ENCODE measurements at places on chromosomes 12 and 14.
A peak's percentile ranks its signal among the peaks of the same experiment; 100 is the strongest.

- no peak for DNase-seq
Observed at GRCh38 chr12:55713721-55714120, 2.1 kb upstream of the BLOC1S1 start.

DNA sequence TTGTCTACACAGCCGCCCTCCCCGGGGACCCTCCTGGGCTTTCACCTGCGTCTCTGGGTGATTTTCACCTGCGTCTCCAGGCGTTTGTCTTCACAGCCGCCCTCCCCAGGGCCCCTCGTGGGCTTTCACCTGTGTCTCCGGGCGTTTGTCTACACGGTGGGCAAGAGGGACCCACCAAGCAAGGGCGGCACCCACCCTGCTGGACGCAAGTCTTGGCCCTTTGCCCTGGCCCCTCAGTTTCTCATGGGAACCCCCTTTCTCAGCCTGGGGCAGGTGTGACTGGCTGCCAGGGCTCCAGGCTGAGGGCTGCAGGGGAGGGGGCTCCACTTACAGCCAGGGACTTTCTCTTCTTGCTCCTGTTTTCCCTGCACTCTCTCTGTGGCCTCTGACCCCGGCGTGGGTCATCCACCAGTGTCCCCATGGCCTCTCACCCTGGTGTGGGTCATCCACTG, 68.6 kb upstream of the GALNT9 start:
- no peak for DNase-seq

DNA sequence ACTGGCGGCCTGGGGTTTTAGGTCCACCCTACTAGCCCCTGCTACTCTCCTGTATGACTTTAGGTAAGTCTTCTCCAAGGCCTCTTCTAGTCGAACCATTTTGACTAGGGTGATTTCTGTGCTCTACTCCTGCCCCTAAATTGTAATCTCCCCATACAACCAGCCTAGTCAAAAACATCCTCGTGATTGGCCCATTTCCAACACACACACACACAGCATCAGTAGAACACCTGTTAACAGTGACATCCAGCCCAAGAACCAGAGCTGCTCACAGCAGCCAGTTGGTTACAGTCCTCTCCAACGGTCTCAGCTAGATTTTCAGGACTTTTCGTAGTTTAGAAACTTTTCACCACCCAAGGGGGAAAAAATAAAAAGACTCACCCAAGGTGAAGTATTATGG, 30.9 kb downstream of the NT5DC3 start:
- no peak for DNase-seq

DNA sequence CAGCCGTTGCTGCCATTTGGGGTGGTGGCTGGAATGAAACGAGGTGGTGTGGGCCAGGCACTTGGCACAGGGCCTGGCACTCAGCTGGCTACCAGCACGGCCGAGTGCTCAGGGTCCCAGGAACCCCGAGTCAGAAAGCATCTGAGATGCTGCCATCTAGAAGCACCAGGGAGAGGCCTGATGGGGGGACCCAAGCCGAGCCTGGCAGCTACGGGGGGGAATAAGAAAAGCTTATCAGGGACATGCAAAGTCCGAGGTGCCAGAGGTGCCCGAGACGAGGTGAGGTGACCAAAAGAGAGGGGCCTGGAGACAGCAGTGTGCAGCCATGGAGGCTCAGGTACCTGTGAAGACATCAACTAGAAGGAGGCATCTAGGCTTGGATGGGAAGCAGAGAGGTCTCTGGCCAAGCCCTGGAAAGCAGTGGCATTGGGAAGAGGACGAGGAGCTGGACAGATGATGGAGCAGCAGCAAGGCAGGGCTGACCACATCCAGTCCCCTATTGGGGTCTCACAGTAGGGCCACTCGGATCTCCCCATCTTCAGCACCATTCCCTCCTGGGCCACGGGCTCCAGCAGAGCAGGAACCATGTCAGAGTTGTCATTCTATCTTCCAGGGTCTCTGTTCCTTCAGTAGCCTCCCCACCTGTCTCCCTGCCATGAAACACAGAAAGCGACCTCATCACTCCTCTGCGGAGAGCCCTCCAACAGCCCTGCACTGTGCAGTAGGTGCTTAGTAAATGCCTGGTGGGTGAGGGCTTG, 59.3 kb upstream of the DIO3 start:
- DNase-seq = no peak

DNA sequence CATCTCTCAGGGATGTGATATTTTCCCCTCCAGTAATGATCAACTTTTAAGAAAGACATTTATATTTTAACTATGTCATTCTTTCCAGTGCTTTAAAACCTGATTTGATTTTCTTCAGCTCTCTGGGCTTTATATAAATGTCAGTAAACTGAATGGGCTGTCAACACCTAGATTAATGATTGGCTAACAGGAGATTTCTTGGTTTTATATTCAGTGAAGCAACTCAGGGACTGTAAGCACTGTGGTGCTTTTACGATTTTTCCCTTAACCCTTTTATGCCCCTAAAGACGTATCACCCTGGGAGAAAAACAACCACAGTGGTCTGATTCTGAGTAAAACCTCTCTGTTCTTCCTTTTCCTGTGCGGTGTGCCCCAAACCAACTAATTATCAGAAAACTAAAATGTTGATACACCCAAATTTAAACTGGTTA, 38.0 kb downstream of the PTGER2 start:
- DNase-seq = no peak

- DNase-seq = peak; percentile 30
Observed at GRCh38 chr12:4809013-4809448, 88.8 kb downstream of the GALNT8 start.

- DNase-seq = no peak
Observed at GRCh38 chr12:124565656-124566160, 1.7 kb downstream of the NCOR2 start.

DNA sequence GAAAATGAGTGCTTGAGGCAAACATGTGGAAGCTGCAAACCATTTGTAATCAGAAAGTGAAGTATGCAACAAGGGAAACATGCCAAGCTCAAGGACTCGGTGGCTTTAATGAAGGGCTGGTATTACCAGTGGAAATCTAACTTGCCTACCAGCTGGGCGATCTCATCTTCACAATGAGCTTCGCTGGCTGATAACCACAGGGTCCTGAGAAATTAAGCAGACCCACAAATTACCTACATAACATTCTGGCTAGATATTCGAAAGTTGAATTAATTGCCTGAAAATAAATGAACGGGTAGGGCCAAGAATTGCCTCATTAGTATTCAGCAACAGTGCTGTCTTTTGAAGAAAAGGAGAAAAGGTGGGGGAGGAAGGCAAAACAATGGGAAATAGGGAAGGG, 439.4 kb downstream of the PDZRN4 start:
- no peak for DNase-seq

GRCh38 chr12:38903596-38903995, 1.8 kb downstream of the CPNE8 start:
- no peak for DNase-seq

- no peak for DNase-seq
Observed at GRCh38 chr14:76829650-76830421, 3.6 kb downstream of the LRRC74A start.

GRCh38 chr14:23051141-23052057, 5.9 kb downstream of the CDH24 start:
- DNase-seq = no peak

- no peak for DNase-seq
Observed at GRCh38 chr14:96072076-96072475, 32.9 kb downstream of the C14orf132 start.

GRCh38 chr14:89399157-89399556, 17.9 kb downstream of the FOXN3 start:
- no peak for DNase-seq

- DNase-seq = no peak
Observed at GRCh38 chr14:65132855-65133254, 30.5 kb upstream of the MAX start.

DNA sequence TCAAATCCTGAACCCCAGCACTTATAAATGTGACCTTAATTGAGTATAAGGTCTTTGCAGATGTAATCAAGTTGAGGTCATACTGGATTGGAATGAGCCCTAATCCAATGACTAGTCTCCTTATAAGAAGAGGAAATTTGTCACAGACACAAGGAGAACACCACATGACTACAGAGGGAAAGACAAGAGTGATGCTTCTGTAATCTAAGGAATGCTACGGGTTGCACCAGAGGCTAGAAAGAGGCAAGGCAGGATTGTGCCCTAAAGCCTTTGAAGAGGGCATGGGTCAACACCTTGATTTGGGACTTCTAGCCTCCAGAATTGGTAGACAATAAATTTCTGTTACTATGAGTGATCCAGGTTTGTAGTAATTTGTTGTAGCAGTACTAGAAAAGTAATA, 135.0 kb downstream of the FOXG1 start:
- DNase-seq = no peak

Measured in T-helper 22 cell (primary cell).